ENCODE measurements at places on chromosomes 1 and 21.

DNA sequence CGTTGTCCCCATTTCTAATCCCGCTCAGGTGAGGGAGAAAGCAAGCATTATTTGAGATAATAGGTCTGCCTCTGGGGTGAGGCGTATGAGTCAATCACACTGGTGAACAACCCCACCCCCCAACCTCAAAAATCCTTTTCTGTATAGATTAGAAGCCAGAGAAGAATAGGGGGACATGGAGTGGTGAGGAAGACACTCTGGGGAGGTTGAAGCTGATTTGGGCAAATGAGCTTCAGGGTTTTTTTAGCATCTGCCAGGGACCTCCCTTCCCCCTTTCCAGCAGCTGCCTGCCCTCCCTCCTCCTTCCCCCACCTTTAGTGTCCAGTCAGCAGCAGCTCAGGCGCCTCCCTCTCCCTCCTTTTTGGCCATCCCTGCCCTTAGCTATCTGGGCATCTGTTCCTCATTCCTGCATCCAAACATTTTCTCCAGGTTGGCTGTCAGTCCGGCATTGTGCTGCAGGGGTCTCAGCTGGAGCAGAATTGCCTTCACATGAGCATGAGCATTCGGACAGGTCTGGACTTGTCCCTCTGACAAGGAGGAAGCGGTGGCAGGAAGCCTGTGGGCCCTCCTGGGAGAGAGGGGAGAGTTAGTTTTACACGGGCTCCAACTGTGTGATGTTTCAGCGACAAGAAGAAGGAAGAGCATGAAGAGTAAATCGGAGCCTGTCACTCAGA is 30.8 kb upstream of the PTGFRN start:
- peak; percentile 34 for DNase-seq

GRCh38 chr1:26012864-26013263 is 8.7 kb upstream of the EXTL1 start:
- DNase-seq, result no peak

- DNase-seq, result no peak
Measured at GRCh38 chr1:73500154-73500553, 697.8 kb downstream of the LRRIQ3 start.

DNA sequence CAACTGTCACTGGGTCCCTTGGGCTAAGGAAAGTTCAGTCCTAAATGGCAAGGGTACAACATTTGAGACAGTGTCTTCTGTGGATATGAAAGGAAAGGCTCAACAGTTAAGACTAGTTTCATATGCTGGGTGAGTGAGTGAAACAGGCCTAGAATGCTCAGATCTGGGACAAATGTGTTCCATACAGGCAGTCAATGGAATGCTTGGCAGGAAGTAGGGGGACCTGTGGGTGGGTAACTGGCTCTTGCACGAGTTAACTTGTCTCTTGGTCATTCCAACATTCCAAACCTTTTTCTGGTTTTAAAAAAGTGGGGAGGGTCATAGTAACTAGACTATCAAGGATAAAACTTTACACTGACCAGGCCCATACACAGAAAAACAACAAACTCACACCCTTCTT is 17.8 kb upstream of the ADAM30 start:
- no peak for DNase-seq

DNA sequence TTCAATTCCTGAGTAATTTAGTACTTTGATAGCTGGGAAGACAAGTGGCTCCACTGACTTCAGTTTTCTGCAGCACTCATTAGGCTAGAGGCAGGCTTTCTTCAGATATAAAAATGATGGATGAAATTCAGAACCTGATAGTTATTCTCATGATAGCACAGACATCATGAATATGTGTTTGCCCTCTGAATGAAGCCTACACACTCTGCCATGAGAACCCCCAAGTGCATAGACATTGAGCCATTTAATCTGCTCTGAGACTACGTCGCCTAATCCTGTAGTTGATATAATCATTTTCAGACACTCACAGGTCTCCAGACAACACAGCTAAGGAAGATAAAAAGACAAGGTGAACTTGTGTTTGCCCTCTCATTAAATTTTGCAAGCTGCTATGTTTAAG is 566.1 kb downstream of the AMY1C start:
- no peak for DNase-seq

GRCh38 chr1:186757851-186758250 is 70.9 kb upstream of the PLA2G4A start:
- DNase-seq, result no peak

DNA sequence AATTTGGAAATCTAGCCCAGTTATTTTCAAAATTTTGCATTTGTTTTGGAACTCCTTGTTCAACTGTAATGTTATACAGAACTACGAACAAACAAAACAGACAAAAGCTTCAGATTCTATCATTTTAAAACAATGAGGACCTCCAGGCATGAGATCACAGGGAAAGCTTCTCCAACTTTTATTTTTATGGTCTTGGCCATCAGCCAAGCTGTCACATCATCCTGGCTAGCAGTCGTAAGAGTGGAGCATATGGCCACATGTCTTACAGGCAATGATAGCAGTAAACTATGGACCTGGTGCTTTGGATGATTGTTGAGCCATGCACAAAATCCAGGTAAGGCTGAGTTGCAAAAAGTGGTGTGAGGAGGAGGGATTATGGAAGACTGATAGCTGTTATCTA is 299.6 kb downstream of the LMX1A start:
- no peak for DNase-seq

DNA sequence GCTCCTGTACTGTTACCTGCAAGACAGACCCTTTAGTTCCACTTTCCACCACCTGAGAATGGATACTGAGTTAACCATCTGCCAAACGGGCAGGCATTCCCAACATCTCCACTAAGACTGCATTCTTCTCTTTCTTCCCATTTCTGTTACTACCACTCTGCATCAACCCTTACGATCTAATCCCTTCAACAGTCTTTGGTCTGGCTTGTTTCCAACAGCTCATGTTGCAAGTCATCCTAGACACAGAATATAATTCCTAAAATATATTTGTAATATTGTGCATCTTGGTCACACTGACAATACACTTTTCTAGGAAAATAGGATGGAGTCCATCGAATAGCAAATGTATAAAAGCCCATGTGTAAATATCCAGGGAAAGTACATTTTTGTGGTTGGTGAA is 166.7 kb downstream of the SIPA1L2 start:
- no peak for DNase-seq

DNA sequence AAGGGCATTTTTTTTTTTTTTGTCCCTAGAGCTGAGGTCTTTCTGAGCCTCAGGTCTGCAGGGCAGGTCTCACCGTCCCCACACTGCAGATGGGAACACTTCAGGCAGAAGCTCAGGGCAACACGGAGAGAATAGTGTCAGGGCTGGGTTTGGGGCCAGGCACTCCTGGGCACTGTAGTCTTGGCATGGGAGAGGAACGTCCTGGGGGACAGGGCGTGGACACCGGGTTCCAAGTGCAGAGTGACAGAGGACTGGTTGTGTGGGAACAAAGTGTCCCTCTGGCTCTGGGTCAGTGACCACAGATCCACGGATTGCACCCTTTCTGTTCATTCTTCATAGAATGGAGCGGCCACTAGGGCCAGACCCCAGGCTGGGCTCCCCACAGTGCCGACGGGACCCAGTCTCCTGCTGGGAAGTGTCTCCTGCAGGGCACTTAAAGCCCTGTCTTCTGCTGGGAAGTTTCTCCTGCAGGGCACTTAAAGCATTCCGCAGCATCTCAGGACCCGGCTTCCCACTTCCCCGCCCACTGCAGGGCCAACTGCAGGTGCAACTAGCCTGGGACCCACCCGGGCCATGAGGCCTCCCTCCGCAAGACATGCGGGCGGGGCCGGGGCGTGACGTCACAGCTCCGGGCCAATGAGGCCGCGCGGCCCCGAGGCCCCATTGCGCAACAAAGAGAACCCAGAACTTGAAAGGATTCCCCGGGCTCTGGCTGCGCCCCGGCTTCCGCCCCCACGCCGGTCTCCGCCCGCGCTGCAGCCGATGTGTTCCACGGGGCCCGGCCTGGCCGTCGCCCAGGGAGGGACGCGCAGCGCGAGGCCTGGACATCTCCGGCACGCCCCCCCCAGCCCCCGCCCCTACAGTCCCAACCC is 1.2 kb downstream of the GPR153 start:
- no peak for DNase-seq

DNA sequence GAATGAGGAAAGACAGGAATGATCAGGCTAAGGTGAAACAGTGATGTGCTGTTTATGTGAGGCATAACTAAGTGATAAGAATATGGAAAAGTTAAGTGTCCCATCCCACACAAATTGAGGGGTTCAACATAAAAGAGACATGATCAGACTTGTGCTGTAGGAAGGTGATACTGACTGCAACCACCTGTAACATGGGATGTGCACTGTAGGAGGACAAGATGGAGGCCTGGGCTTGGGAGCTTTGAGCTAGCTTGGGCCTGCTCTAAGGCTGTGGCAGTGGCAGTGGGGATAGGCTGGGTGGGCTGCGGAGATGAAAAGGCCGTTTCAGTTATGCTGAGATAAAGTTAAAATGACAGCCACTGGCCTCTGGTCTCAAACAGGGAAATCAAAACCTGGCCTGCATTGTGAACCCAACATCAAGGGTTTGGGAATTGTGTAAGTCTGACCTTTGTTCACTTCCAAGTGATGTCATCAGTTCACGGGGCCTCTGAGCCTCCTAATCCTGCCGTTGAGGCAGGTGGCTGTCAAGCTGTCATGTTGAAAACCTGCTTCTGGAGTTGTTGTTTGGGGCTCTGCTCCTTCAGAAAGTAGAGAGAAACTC is 61.2 kb upstream of the TENT5C start:
- no peak for DNase-seq

- no peak for DNase-seq
Measured at GRCh38 chr1:25065795-25066238, 135.7 kb upstream of the RUNX3 start.

- no peak for DNase-seq
Measured at GRCh38 chr1:161298116-161298515, 11.7 kb downstream of the MPZ start.

DNA sequence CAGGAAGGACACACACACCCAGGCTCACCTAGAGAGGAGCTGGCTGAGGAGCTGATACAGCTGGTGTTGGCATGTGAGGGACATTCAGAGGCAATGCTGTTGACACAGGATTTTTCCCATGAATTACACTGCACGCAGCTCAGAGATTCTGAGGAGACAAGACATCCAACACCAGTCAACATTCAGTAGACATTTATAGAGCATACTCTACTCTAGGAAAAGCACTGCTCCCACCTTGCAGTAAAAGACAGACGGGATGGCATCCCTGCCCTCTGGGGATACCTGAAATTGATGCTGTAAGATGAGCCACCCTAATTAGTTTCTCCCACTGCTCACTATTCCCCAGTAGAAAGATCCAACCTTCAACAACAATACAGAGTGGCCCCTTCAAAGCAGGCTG is 5.1 kb downstream of the LYPD8 start:
- DNase-seq, result no peak

GRCh38 chr1:1908506-1908791 is 6.6 kb upstream of the CALML6 start:
- no peak for DNase-seq

Measured in NCI-H1436 treated with DMSO at 0.1 percent for 48 hours (cell line).